Right cardiac atrium (tissue), 5 donors: ENCODE measurements at places on chromosomes 3 and 15.

GRCh38 chr15:52658955-52659354 lies 20.2 kb downstream of the ATOSA start:
- DNase-seq = no peak

- no peak for DNase-seq
Observed at GRCh38 chr3:74027121-74027520, 402.4 kb upstream of the PDZRN3 start.

- no peak for DNase-seq
Observed at GRCh38 chr3:64450396-64450956, 225.2 kb upstream of the PRICKLE2 start.

DNA sequence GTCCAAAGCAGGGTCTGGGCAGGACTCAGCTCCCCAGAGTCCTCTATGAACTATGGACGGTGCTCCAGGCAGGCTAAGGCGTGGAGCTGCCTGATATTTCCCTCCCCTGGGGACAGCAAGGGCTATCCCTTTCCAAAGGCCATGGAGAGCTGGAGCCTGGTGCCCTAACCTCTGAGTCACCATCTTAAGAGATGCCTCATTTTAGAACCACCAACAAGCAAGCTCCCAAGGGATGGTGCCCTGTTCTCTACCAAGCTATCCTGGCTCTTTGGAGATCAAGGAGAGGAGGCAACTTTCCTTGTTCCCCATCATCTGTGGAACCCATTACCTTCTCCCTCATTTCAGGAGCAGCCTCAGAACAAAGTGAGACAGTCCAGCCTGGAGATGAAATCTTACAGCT lies 15.7 kb downstream of the STARD5 start:
- DNase-seq = no peak

GRCh38 chr3:101689286-101689685 lies 2.8 kb upstream of the RPL24 start:
- DNase-seq = no peak

- DNase-seq = no peak
Observed at GRCh38 chr15:83320404-83320803, 35.9 kb upstream of the BNC1 start.

DNA sequence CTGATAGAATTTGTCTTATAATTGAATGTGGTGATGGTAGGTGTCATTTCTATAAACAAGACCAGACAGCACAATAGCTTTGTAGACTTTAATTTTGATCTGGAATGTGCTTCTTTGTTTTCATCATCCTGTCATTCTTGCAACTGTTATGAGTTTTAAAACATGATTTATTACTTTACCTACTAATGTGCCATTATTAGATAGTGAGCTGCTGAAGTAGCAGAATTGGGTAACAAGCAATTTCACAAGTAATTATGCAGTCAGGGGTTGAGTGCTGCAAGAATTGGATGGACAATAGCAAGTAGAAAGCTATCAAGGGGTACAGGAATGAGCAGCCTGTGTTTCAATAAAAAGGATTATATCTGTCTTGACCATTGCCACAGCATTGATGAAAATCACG lies 975.6 kb downstream of the ROBO1 start:
- DNase-seq = no peak
